Putamen (tissue), 1 donor: ENCODE measurements at places on chromosomes 12 and 14.

- no peak for DNase-seq
Observed at GRCh38 chr12:56658921-56659320, 13.1 kb upstream of the ATP5F1B start.

- no peak for DNase-seq
Observed at GRCh38 chr14:79852950-79853744, 358.2 kb downstream of the DIO2 start.

GRCh38 chr12:120856980-120857379 lies 47.2 kb downstream of the SPPL3 start:
- DNase-seq = no peak

- no peak for DNase-seq
Observed at GRCh38 chr14:76574416-76575095, 186.7 kb upstream of the VASH1 start.

- DNase-seq = no peak
Observed at GRCh38 chr14:51447411-51447810, 204.3 kb upstream of the FRMD6 start.

GRCh38 chr14:91329486-91330014 lies 85.0 kb upstream of the GPR68 start:
- DNase-seq = no peak

DNA sequence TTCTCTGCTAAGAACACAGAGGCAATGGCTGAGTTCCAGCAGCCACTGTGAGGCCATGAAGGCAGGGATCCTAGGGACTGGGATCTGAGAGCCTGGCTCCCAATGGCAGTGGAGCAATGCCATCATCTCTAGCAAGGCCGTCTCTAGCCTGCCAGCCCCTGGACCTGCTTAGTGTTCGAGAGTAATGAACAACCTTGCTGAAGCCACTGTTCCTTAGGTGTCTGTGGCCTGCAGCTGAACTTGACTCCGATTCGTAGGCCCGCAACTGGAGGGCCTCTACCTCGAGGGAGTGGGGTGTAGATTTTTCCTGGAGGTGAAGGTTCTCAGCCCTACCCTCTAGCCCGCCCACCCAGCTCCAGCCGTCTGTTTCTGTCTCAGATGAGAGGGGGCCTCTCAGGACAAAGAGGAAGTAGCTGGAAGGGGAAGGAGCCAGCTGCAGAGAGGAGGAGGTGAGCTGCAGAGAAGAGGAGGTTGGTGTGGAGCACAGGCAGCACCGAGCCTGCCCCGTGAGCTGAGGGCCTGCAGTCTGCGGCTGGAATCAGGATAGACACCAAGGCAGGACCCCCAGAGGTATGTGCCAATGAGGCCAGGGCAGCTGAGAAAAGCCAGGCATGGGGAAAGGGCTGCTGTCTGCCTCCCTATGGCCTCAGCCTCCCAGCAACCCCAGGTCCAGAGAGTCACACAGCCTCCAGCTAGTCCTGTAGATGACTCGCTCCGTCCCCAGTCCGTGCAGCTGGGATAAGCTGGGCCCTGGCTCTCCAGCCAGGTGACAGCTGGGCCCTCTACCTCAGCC lies at the start of gene PLD4:
TSS of gene PLD4 (plus strand) at position 459 of the 793 bp plus-strand sequence. CDS start 2,262 bp downstream, outside the sequence.
- DNase-seq = no peak

- no peak for DNase-seq
Observed at GRCh38 chr12:115467531-115467930, 783.6 kb upstream of the TBX3 start.

DNA sequence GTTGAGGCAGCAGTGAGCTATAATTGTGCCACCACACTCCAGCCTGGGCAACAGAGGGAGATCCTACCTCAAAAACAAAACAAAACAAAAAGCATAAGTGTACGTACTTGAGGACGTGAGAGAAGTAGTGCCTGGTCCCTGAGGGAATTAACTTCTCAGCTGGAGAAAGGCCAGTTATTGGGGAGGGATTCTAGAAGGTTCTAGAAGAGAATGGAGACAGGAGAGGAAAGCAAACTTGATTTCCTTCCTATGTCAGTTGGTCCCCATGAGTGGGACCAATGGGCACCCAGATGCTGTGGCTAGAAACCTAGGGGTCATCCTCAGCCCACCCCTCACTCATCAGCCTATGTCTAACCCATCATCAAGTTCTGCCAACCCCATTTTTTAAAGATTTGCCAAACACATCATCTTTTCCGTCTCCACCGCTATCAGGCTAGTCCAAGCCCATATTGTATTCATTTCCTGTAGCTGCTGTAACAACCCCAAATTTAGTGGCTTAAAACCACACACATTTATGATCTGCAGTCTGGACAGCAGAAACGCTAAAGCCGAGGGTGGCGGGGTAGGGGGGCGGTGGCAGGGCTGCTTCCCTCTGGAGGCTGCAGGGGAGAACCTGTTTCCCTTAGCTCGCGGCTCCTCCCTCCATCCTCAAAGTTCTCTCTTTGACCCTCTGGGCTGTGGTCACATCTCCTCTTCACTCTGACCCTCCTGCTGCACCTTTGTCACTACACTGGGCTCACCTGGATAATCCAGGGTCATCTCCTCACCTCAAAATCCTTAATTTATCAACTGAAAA lies 7.2 kb upstream of the RBM19 start:
- DNase-seq = no peak

- DNase-seq = no peak
Observed at GRCh38 chr14:74905595-74906142, 17.4 kb downstream of the RPS6KL1 start.

GRCh38 chr14:105525861-105526775 lies at the start of gene TMEM121:
TMEM121 (plus strand) TSS chr14:105526583; CDS start chr14:105528835, 2,252 bp downstream.
- DNase-seq = no peak

DNA sequence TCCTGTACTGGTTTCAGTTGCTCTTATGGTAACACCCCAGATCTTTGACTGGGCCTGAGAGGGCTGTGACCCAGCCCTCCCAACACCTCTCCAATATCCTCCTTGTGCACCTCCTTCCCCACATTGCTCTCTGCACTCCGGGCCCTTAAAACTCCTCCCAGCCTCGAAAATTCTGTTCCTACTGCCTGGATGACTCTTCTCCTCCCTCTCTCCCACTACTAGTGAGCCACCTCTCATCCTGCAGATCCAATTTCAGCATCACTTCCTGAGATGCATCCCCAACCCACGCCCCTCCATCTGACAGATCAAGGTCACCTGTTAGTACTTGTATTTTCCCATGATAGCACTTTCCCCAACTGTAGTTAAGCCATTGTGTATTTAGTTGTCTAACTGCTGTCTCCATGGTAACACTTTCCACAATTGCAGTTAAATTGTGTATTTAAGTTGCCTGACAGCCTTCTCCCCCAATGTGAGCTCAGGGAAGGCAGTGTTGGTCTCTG lies 11.5 kb upstream of the NT5DC3 start:
- peak; percentile 84 for DNase-seq

- no peak for DNase-seq
Observed at GRCh38 chr12:83036847-83037246, 350.1 kb downstream of the TMTC2 start.

DNA sequence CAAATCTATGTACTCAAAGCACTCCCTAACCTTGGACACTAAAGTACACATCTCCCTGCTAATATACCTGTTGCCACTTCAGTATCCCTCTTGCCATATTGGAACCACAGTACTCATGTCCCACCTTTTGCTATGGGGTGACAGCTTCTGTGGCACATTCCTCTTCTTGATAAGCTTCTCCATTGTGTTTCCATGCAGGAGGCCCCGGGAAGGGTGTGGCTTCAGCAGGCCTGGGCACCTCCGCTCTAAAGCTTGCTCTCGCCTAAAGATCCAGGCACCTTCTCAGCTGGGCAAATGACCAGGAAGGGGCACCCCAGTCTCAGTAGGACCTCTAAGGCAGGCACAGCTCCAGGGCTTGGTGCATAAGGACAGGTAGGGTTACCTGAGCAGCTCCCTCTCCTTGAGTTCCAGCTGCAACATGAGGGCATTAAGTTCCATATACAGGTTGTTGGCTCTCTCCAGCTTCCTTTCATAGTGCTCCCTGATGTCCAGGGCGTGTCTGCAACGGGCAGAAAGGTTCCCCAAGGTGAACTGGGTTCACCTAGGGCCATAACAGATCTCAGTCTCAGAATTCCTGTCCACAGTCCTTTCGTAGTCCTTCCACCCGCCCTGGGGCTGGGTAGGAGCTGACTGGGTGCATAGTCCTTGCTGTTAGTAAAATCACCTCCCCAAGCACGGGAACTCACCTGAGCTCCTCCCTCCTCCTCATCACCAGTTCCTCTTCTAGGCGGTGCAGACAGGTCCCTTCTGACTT lies 15.9 kb downstream of the MAP3K12 start:
- DNase-seq = no peak

GRCh38 chr14:73365727-73366126 lies 92.6 kb downstream of the NUMB start:
- no peak for DNase-seq

DNA sequence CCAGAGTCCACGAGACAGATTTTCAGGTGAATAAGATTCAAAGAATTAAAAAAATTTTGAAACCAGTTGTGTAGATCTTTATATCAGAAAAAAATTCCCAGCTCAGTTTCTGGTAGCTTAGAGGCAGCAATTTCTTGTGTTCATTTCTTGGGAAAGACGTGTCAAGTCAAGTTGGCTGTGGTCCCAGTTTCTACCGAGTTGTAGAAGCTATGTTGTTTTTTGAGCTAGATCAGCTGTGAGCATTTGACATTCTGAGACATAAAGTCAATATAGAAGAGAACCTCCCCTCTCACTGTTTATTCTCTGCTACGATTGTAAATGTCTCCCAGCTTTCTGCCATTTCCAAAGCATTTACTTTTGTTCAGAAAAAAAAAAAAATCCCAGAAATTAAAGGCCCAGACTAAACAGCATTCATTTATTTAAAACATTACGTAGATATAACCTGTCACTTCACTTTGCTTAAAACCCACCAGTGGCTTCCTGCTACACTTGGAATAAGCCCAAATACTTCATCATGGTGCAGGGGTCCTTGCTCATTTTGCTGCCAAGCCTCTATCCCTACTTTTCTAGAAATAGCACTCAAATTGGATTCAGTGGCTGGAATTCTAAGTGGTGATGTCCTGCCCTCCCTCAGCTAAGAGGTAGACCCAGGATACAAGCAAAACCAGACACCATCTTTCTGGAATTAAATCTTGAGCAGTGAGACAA lies 20.6 kb upstream of the PYGL start:
- DNase-seq = peak; percentile 29

GRCh38 chr12:49338830-49339463 lies 2.0 kb upstream of the C1QL4 start:
- DNase-seq = no peak

DNA sequence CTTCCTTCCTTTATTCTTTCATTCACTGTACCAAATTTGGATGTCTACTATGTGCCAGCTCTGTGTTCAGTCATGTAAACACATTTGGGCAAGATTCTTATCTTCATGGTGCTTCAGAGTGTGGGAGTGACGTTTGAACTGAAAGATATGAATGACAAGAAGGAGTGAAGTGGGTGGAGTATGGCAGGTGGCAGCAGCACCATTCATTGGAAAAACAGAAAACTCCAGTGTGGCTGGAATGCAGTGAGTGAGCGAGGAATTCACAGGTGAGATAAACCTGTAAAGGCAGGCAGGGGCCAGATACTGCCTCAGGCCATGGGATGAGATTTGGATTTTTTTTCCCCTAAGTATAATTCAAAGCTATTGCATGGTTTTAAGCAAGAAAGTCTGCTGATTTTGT lies 140.7 kb upstream of the CCDC198 start:
- peak; percentile 63 for DNase-seq

DNA sequence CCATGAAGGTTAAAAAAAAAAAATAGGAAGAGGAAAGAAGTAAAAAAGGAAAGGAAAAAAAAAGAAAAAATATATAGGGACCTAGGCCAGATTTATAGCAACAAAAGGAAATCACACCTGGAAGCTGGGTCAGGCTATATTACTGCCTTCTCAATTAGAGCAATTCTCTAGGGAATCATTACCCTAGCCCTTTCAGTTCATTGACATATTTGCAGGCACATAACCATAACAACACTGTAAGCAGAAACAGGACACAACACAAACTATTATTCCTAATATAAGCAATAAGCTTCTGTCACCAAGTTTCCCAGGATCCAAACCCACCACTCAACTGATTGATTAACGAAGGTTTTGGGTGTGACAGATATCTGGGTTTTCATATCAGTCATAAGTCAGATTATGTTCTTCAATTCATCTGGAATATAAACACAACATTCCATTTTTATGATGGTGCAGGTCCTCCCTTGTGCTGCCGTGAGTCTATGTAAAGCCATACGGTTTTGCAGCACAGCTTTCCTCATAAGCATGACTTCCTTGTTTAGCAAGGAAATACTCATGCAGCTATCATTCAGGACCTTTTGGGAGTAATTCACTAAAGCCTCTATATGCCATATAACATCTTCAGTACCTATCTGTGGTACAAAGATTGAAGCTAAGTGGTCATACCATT lies 4.2 kb downstream of the PCNX4 start:
- no peak for DNase-seq

DNA sequence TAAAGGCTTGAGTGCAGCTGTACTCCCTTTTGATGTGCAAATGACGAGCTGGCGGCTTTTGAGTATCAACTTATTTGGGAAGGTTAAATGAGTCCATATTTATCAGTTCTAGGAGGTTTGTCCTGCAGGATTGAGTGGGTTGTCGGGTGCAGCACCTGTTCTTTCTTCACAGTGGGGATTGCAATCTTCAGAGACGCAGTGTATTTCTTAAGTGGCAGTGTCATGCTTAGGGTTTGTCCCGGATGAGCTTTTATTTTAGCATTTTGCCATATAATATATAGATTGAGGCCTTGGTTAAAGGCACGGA lies 1.2 kb downstream of the FUT8 start:
- no peak for DNase-seq

DNA sequence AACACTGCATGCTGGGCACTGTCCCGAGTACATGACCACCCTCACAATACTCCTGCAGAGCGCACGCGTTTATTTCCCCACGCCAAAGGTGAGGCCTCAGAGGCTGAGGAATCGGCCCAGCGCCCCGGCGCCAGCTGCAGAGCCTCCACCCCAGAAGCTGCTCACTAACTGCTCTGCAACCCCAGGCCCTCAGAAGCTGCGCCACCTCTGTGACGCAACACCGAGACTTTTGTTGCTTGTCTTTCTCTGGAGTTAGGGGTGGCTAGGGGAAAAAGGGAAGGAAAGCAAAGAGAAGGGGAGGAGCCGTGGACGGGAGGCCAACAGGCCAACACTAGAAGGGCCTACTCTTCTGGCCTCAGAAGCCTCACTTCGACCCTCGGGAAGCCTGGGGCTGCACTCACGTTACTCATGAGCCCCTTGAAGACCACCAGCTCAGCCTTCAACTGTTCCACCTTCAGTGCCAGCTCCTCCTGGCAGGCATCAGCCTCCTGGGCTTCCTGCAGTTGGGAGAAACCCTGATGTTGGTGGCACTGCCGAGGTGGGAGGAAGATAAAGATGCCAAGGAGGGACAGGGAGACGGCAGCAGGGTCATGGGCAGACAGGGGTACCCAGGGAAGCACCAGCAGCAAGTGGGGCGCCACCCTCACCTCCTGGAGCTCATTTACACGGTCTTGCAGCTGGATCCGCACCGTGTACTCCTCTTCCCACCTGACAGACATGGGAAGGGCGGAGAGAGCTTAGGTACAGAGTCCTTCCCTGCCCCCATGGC lies 5.4 kb downstream of the IFFO1 start:
- no peak for DNase-seq
